Renal pelvis (tissue), 12 donors: ENCODE measurements at places on chromosomes 11 and 22. TPM values are rescaled to one million over a fixed set of nuclear protein-coding genes. Genes with fewer than 3 reads are reported as not detected.

DNA sequence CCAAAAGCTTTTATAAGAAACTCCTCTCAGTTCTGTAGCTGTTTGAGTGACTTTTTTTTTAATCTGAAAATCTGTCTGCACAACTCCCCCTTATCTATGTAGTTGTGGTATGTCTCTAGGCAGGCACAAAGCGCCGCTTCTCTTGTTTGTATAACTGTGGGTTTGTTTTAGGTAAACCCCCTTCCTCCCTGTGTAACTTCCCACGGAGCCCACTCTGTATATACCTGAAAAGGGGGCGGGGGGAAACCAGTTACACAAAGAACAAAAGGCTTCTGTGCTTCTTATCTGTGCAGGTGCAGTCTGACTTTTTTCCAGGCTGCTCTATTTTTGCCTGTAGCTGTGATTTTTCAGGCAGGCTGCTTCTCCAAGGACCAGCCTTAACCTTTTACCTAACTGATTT is 13.2 kb downstream of the OR10AG1 start:
- DNase-seq: no peak

Gene TAF10
- polyA plus RNA-seq: 96.0 TPM

- no peak for DNase-seq
These were observed 373.7 kb upstream of the B3GAT1 start for GRCh38 chr11:134785660-134786284.

DNA sequence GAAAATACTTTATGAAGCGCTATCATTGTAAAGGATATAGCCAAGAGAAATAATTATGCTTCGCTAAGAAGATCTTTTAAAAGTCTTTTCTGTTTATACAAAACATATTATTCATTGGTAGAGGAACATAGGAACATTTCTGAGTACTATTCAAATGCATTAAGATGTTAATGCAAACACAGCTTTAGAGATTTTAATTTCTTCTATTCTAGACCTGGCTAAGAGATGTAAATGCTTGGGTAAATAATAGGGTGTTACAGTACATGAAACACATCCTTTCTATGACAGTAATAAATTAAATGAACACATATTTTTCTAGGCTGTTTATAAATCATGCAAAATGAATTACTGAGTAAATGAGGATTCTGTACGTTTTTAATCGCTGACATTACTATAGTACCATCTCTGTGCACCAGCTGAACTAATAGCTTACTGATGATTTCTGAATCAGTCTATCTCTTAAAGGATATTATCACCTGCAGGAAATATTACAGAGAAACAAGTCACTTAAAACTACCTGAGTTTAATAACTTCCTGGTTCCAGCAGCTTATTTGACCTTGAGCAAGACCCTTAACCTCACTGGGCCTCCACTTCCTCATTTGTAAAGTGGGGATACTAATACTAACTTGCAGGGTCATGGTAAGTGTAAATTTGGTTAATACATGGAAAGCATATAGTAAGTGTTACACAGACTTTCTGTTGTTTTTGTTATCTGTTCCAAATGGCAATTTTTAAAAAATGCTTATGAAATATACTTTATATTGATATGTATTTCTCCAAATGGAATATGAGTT is 344.9 kb downstream of the DYNC2H1 start:
- no peak for DNase-seq

DNA sequence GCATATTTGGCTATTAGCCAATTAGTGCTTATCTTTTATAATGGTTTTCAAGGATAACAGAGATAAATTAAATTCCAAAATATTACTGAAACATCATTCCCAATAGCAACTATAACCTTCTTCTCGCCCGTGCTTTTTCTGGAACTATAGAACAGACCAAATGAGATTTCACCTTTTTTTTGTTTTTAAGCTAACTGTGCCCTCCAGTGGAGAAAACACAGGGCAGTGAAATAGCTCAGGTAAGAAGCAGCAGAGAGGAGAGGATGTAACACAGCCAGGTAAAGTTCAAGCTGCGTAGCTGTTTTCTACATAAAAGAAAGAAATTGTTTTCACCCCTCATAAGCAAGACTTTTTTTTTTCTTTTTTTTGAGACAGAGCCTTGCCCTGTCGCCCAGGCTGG is 28.2 kb downstream of the HSD17B12 start:
- DNase-seq: no peak

Gene TUB
- 24.7 TPM for polyA plus RNA-seq

DNA sequence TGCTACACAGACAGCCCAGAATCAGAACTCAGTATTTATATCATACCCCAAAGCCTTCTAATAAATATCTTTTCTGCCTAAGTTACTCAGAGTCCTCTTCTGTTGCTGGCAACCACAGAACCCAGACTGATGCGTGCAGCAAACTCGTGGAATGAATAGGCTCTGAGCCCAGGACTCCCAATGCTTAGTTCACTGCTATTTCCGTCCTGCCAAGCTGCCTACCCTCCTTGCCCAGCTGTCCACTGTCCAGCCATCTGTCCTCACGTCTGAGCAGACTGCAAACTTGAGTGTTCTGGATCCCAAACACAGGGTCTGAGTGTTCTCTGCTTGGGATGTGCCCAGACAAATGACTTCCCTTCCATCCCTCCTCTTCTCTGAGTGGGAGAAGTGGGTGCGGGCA is 19.4 kb downstream of the PTPN5 start:
- no peak for DNase-seq

DNA sequence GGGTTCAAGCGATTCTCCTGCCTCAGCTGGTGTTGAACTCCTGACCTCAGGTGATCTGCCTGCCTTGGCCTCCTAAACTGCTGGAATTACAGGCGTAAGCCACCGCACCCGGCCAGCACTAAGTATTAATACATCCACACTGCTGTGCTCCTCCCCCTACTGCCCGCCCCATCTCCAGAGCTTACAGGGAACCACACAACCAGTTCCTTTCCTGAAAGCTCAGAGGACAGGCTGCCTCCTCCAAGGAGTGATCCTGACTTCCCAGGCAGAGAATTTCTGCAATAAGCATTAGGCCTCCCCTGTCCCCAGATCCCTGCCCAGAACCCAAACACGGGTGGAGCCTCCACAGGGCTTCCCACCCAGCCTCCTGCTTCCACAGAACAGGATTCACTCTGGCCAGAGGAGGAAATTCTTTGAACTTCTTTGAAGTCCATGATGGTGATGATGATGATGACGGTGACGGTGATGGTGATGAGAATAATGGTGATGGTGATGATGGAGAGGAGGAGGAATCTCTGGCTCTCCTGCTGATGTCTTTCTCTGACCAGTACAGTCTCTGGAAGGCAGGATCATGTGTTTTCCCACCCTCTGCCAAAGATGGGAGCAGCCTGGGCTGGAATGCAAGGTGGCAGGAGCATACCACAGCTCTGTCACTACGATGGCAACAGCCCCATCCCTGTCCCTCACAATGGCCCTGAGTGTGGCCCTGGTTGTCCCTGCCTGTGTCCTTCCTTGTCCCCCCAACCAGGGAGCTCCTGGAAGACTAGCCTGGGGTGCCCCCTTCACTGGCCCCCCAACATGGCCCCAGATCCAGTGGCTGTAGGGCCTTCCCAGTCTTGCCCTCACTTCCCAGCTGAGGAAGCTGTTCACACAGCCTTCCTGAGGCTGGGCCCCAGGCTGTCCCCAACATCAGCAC is 33.5 kb upstream of the CSNK1E start:
- DNase-seq: no peak

GRCh38 chr11:68724293-68724692 is 27.0 kb downstream of the TESMIN start:
- DNase-seq: no peak

DNA sequence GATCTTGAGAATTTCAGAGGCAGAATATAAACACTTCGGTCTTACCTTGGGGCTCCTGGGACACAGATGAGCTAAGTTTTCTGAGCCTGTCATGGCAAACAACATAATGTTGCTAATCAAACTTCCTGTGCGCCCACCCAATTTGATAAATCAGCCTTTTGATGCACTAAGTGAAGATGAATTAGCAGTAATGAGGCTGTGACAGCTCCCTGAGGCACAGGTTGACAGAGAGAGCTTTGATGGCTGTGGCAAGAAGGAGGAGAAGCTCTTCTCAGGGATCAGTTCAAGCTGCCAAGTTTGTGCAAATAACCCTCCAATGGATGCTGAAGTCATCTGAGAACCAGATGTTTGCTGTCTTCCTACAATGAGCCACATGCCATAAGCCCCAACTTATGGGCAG is 34.4 kb downstream of the DRD2 start:
- no peak for DNase-seq

GRCh38 chr11:86940122-86940777 is 14.9 kb downstream of the FZD4 start:
- DNase-seq: peak; percentile 87

- DNase-seq: no peak
These were observed 9.2 kb upstream of the APOL5 start for GRCh38 chr22:35708453-35708852.

DNA sequence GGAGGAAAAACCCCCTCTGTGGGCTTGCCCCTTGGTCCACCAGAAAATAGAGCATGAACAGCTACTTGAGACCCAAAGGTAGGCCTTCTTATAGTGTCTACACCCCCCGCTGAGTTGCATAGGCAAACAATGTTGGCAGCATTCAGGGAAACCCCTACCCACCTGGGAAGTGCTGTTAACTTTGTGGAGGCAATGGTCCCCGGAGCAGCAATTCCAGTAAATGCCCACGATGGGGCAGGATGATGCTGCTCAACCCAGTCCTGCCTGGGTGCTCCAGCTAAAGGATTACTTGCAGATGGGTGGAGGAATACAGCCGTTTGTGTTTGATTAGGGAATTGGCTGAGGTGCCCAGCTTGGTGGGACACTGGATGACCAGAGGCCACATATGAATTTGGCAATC is 381.3 kb upstream of the ANO5 start:
- DNase-seq: no peak

DNA sequence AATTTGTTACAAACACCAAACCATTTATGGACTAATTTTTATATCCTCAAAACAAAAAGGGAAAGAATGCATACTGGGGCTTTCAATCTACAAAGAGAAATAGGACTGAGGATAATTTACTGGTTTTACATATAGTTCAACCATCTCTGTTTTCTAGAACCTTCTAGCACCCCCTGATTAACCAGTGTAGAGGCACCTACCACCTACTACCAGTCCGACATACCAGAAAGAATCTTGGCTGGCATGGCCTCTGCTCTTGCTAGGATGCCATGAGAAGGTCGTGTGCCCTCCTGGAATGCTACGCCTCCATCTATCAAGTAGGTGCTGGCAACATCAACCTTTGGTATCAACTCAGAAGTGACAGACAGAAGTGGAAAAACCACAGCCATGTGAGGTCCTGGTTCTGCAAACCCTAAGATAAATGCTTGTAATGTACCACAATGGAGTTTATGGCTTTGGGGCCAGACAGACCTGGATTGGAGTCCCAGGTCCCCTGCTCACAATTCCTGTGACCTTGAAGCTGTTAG is 28.2 kb downstream of the MYH9 start:
- no peak for DNase-seq

GRCh38 chr11:124717786-124718651 is 21.7 kb upstream of the NRGN start:
- peak; percentile 27 for DNase-seq

DNA sequence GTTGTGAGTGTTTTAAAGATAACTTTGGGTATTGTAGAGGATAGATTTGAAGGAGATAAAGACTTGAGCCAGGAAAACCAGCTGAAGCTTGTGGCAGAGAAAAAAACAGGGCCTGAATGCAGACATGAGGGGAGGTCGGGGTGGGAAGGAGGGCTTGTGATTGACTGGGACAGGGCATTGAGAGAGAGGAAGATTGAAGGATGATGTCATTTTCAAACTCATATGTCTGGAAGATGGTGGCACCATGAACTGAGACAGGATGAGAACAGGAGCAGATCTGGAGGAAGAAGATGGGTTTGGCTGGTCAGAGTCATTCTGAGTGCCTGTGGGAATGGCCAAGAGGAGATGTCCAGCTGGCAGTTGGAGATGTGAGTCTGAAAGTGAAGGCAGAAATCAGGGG is 14.7 kb downstream of the CSNK2A3 start:
- DNase-seq: no peak
